ENCODE measurements at places on chromosomes 2 and 18.

- peak; percentile 30 for DNase-seq
Measured at GRCh38 chr2:121283670-121284462, 1.1 kb downstream of the TFCP2L1 start.

- DNase-seq, result no peak
Measured at GRCh38 chr2:157857881-157858280, 18.2 kb downstream of the ACVR1 start.

GRCh38 chr2:20447437-20448245, 767 bp downstream of the RHOB start:
- peak; percentile 54 for DNase-seq

DNA sequence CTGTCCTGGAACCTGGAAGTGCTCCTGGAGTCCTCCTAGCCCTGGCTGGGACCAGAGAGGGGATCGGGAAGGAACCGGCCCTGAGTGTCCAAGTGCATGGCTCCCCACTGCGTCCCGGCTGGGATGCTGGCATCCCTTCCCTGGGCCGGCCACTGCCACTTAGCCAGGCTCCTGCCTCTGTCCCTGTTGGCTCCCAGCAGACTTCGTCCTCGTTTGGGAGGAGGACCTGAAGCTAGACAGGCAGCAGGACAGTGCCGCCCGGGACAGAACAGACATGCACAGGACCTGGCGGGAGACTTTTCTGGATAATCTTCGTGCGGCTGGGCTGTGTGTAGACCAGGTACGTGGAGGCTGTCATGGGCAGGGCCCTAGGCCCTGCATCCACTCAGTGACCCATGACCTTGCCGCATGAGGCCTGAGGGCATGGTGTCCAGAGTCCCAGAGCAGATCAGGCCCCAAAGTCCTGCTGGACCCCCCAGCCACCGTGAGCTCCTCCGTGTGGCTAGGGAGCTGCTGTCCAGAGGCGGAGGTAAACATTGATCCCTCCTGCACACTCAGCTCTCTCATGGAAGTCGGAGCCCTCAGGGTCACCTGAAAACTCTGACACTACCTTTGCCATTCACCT, 7.1 kb downstream of the ANO7 start:
- no peak for DNase-seq

DNA sequence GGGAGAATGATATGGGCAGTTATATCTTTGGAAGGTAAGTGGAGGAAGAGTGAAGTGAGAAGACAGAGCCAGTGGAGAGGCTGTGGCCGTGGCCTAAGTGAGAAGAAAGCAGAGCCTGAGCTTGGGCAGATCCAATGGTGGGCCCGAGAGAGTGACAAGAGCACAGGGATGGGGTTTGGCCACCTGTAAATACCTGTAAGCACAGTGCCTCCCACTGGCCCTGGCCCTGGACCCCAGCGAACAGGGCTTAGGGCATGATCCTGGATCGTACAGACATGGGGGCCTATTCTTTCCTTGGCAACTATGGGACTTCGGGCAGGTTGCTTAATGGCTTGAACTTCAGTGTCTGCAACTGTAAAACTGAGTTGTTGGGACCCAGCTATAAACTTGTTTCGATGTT, 44.1 kb downstream of the MTCL1 start:
- DNase-seq, result no peak

DNA sequence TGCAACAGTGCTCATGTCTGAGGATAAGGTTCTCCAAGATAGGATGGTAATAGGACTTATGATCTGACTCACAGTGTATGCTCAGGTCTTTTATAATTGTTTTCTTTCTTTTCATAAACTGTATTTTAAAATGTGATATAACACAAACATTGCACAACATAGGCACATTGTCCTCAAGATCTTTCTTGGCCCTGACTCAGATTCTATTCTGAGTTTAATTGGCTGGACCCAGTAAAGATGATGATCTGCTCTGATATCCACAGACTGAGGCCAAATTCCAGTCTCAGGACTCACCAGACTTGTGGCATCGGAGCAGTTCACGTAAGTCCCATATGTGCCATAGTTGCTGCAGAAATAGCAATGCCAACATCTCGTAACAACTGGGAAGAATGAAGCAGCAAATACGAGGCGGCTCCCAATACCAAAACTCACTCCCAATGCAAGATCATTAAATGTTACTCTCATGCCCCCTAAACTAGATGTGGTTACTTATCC, 448.9 kb upstream of the SLC14A2 start:
- no peak for DNase-seq

DNA sequence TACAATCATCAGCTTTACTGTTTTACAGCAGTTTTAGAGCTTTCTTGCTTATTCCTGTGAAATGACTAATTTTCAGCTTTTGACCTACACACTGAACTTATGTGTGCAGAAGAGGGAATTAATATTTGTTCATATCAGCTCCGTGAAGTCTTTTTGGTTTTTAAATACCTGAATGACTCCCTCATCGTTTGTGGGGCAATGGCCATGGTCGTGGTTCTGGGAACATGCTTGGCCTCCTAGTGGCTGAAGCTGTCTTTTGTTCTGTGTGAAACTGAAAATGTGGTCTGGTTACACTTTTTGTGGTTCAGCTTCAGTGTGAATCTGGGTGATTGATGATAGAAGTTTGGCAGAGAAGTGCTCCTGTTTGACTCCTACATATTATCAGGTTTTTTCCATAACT, 408.1 kb downstream of the THSD7B start:
- peak; percentile 0 for DNase-seq

- no peak for DNase-seq
Measured at GRCh38 chr18:32026491-32027086, 8.0 kb downstream of the RNF125 start.

DNA sequence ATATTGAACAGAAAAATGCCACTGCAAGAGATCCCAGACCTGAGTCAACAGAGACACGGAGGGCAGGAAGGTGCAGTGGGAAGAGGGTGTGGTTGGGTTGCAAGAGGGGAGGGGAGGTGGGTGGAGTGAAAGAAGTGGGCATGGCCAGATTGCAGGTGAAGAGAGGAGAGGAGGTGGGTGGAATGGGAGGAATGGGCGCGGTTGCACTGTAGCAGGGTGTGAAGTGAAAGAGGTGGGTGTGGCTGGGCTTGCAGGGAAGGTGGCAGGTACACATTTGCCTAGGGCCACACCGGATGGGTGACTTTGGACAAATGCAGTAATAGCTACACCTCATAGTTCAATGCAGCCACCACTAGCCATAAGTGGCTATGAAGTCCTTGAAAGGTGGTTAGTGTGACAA, 71.1 kb downstream of the DOCK10 start:
- DNase-seq, result no peak

Data from hematopoietic multipotent progenitor cell treated with erythropoietin and hydrocortisone succinate and interleukin-3 and kit ligand, for 4 days (in vitro differentiated cells).